GM04504 (cell line): ENCODE measurements at places on chromosomes 7 and 10.

- DNase-seq = no peak
Observed at GRCh38 chr10:78866731-78867554, 201.8 kb upstream of the ZMIZ1 start.

DNA sequence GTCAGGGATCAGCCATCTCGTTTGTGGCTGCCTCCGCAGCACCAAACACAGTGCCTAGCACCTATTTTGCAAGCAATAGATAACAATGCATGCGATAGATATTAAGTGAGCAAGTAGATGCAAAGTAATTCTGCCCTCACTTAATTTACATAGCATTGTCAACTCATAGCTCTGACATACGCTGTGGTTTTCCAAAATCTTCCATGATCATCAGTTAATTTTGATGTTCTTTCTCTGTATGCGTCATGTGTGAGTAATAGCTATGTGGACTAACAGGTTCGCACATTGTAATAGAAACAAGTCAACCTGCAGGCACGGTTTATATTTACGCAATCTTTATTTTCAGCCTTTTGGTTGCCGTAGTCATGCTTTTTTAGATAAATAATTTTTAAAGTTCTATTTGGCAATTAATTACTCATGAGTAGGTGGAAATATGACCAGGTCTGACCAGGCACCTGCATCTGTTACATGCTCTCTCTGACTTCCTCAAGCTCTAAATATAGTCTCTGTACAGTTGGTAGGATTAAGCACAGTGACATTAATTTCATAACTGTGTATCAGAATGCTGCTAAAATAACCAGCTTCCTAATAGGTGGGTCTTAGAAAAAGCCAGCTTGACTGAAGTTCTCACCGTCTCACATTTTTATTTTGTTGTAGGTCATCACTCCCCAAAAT, 13.3 kb downstream of the MAP3K8 start:
- DNase-seq = no peak

DNA sequence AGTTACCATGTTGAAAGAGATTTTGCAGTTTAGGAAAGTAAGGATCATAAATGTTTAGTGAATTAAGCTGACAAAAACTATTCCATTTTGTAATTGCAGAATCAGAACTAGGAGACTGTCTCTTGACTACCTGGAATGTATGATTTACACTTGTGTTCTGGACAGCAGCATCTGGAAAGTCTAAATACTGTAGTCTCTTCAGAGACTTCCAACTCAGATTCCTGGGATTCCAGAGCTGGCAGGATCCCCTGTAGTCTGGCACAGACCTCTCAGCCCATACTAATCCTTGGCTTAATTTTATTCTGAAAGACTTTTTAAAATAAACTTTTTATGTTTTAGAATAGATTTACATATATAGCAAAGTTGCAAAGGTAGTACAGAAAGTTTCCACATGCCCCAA, 452.7 kb downstream of the DPP6 start:
- no peak for DNase-seq

DNA sequence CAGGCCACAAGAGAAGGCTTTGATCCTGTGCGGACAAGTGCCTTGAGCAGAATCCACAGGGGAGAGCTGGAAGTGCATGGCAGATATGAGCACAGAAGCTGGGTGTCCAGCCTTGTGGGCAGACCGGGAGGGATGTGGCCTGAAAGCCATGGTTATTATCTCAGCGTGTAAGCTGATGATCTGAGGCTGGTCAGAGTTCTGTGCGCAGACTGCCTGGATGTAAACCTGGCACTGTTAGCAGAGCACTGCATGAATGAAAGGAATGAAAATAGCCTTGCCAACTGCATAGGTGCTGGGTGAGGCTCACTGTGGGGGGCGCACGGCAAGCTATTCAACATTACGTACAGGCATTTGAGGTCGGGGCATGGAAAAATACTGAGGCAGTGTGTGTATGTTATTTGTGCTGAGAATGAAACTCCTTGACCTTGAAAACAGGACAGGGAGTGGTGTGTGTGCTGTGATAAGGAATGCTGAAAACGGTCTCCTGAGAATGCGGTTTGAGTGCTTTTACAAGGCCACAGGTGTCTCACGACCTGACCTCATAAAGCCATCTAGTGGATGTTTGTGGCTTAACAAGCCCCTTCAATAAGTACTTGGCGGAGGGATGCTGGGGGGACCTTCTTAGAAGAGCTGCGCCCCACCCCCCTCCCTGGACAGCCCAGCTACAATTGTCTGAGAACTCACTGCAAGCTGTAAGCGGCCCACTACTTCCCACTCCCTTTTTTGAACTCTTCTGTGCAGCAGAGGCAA, 18.7 kb downstream of the AKR1C1 start:
- no peak for DNase-seq

DNA sequence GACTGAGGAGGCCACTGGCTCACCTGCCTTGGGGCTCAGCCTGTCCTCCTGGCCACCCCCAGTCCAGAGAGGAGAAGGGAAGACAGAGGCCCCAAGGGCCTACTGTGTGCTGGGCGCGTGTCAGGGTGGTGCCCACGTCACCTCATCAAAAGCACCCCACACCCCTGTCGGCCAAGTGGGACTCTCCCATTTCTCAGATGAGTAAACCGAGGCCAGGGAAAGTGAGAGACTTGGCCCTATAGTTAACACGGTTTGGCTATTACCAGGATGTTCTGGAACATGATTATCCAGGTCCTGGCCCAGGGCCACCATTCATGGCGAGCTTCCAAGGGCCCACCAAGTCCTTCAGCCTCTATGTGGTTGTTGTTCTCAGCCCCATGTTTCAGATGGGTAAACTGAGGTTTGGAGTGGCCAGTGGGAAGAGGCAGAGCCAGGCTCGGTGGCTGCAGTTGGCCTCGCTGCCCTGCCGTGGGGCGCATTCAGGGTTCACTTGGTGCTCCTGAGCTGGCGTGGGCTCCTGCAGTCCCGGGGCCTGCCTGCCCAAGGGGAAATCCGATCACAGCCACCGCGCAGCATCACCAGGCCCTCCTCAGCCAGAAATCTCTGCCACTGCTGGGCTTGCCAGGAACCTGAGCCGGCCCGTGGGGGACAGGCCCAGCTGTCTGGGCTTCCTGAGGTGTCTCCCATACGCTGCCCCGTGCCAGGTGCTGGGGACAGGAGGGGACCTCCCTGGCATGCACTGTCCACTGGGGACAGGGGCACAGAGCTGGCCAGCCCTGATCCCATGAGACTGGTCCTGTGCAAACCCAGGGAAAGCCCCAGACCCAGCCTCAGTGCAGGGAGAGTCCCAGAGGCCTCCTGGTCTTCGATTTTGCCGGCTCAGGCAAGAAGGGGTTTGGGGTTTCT, 117.7 kb upstream of the TNRC18 start:
- DNase-seq = no peak

GRCh38 chr7:135913404-135913803, 63.8 kb downstream of the MTPN start:
- DNase-seq = no peak

DNA sequence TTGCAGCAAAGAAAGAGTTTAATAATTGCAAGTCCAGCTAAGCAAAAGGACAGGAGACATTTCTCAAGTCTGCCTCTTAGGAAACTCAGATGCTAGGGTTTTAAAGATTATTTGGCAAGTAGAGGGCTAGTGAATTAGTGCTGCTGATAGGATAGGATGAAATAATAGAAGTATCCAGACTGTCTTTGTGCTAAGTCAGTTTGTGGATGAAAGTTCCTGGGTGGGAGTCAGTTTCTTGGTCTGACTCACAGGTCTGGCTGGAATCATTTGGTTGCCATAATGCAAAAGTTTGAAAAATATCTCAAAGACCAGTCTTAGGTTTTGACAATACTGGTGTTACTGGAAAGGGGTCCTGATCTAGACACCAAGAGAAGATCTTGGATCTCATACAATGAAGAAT, 42.6 kb upstream of the INHBA start:
- DNase-seq = no peak

GRCh38 chr10:51878695-51879094, 179.3 kb upstream of the CSTF2T start:
- DNase-seq = no peak

GRCh38 chr10:112701878-112702255, 248.2 kb upstream of the TCF7L2 start:
- no peak for DNase-seq

DNA sequence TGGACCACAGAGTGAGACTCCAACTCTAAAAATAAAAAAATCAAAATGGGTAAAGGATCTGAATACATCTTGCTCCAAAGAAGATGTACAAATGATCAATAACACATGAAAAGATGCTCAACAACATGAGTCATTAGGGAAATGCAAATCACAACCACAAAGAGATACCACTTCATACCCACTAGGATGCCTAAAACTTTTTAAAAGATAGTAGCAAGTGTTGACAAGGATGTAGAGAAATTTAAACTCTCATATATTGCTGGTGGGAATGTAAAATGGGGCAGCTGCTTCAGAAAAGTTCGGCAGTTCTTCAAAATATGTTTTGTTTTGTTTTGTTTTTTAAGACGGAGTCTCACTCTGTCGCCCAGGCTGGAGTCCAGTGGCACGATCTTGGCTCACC, 45.7 kb upstream of the GTF2IRD1 start:
- DNase-seq = no peak

DNA sequence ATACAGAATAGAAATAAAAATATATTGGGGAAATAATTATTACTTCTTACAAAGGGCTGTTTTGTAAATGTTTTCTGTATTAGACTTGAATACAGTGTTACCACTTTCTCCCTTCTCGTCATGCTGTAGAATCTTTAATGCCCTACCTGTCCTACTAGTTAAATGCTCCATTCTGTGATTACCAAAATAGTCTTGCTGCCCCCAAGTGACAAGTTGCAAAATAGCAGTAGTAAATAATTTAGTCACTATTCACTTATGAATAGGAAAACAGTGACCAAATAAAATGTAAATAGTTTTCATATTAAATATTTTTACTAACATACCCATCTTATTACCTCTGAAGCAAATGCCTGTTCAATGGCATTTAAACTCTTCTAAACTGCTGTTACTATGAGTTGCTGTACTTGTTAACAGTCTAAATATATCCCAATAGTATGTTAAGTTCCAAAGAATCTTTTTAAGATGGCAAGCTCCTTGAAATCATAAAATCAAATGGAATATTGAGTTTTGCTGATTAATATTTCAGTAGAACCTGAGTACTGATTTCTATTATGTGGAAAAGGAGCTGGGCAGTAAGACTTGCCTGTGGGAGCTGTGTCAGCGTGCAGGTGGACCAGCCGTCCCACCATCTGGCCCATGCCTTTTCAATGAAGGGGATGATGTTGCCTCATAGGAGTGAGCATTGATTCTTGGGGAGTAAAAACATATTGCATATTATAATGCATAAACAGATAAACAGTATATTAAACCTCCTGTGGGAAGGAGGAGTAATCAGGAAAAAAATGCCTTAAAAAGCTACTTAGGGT, 18.1 kb upstream of the OIT3 start:
- DNase-seq = no peak

DNA sequence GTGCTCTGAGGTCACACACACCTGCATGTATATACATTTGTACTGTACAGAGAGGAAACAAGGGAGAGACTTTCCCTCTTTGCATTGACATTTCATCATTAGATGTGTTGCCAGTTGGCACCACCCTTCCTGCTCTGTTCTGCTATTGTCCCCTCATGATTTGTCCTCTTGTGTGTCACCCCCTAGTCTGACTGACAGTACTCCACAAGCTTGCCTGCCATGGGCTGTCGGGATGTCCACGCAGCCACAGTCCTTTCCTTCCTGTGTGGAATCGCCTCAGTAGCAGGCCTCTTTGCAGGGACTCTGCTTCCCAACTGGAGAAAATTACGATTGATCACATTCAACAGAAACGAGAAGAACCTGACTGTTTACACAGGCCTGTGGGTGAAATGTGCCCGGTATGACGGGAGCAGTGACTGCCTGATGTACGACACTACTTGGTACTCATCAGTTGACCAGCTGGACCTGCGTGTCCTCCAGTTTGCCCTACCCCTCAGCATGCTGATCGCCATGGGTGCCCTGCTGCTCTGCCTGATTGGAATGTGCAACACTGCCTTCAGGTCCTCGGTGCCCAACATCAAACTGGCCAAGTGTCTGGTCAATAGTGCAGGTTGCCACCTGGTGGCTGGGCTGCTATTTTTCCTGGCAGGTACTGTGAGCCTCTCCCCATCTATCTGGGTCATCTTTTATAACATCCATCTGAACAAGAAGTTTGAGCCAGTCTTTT, 9.4 kb downstream of the CLDN12 start:
- no peak for DNase-seq

GRCh38 chr7:47303695-47304453, 278.0 kb downstream of the TNS3 start:
- DNase-seq = no peak

GRCh38 chr7:129898502-129899160, 54.1 kb downstream of the UBE2H start:
- DNase-seq = no peak

DNA sequence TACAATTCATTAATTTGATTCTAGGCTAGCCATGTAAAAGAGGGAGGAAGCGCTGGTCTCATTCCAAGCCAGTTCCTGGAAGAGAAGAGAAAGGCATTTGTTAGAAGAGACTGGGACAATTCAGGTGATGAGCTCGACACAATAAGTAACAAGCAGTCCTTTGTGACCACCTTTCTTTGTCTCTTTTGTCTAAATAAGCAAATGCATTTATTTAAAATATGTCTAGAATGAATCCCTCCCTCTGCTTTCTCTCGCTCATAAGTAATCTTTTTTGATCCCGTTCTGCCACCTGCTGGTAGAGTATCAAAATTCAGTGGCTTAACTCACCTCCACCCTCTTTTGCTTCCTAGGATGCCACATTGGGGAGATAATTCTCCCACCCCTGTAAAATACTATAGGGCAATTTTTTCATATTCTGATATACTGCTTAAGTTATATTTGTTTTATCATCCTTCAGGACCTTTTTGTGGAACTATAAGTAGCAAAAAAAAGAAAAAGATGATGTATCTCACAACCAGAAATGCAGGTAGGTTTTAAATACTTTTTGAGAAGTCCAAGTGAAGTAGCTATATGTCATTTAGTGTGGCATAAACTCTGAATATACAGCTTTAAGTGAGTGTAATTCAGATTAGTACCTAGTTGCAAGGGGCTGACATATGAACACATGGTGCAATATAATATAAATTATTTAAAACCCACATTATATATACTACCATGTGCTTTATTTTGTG, 91.5 kb downstream of the GSDME start:
- peak; percentile 22 for DNase-seq

GRCh38 chr10:47237316-47238260, 62.4 kb upstream of the GDF10 start:
- DNase-seq = no peak

DNA sequence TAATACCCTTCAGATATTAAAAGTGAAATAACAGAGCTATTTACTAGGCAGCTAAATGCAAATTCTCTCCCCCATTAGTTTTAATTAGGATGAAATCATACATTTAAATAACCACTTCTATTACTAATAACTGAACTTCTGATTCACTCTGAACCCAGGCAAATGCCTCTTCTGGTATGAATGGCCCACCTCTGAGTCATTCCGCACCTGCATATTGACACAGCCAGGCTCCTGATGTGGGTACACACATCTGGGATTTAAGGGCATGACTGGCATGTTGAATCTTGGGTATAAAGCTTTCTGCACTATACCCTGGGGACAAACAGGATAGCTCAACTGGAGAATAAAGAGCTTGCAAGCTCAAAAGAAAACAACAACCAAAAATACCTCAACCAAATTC, 140.9 kb downstream of the AUTS2 start:
- no peak for DNase-seq
